ENCODE measurements at places on chromosomes 1 and 21.

DNA sequence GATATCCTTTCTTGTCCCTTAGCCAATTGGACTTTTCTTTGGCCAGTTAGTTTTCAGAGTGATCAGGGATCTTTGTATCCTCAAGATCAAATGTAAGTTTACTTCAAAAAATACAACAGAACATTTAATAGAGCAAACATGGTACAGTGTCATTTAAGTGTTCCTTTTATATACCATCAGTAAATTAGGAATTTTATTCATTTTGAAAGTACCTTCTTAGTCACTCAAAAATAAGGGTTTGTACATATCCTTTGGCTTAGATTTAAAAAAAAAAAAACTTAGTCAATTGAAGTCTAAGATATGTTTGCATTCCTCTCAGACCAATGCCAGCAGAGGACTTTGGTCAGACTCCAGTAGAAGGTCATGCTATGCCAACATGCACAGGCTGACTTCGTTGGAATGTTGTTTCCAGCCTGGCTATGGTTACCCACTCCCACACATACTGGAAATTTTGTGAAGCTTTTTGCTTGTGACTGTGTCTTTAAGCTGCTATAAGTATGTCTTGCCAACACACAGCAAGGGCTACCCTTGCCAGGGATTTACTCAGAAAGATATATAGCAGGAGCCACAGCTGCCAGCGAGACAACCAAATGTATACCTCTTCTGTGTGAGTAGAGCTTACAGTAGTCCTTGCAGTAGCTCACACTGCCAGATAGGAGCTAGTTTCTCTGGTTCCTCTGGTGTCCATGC lies 81.5 kb upstream of the LRIF1 start:
- no peak for DNase-seq

GRCh38 chr1:198623752-198624647 lies 14.8 kb upstream of the PTPRC start:
- no peak for DNase-seq

GRCh38 chr1:61337441-61337951 lies 255.1 kb downstream of the NFIA start:
- no peak for DNase-seq

DNA sequence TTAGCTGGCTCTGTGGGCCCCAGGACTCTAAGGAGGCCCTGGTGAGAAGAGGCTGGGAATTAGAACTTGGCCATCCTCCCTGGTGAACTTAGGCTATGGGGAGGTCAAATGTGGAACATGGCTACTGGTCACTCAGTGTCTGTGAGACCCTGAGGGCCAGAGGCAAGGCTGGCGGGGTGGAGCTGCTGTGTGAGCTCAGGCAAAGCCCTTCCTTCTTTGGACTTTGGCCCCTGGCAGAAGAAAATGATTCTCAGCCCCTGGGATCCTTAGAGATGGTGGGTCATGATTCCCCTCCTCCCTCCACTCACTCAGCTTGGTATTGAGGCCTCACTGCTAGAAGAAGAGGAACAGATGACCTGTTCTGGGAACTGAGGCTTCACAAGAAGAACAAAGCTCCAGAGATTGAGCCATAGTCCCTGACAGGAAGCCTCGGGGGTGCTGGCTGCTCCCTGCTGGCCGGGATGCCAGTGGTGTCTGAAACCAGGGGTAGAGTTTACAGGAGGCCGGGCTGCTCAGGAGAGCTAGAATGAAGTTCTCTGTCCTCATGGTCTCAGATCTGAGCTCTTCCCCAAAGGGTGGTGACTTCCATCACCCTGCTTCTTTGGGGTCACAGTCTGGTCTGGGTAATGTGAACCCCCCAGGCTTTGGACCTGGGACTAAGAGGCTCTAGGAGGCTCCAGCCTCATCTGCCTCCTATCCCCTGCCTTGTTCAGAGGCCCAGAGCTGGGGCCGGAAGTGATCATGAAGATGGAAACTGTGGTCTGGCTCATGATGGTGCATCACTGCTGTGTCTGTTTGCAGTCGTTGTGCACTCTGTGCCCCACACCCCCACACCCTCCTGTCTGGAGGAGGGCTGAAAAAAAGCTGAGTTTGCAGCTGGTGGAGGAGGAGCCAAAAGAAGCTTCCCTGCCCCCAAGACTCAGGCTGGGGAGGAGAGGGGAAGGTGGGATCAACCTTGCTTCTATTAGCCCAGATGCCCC lies 905 bp downstream of the BTBD19 start:
- no peak for DNase-seq

DNA sequence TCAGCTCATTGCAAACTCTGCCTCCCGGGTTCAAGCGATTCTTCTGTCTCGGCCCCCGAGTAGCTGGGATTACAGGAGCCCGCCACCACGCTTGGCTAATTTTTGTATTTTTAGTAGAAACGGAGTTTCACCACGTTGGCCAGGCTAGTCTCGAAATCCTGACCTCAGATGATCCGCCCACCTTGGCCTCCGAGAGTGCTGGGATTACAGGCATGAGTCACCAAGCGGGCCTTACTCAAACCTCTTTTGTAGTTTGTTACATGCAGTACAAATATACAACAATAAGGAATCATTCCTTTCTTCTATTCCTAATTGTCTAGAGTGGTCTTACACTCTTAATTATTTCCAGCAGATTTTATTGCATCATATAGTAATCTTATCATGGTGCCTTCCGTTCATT lies 16.6 kb downstream of the SPATA17 start:
- DNase-seq, result no peak

GRCh38 chr1:31266547-31266946 lies 26.9 kb upstream of the NKAIN1 start:
- no peak for DNase-seq

DNA sequence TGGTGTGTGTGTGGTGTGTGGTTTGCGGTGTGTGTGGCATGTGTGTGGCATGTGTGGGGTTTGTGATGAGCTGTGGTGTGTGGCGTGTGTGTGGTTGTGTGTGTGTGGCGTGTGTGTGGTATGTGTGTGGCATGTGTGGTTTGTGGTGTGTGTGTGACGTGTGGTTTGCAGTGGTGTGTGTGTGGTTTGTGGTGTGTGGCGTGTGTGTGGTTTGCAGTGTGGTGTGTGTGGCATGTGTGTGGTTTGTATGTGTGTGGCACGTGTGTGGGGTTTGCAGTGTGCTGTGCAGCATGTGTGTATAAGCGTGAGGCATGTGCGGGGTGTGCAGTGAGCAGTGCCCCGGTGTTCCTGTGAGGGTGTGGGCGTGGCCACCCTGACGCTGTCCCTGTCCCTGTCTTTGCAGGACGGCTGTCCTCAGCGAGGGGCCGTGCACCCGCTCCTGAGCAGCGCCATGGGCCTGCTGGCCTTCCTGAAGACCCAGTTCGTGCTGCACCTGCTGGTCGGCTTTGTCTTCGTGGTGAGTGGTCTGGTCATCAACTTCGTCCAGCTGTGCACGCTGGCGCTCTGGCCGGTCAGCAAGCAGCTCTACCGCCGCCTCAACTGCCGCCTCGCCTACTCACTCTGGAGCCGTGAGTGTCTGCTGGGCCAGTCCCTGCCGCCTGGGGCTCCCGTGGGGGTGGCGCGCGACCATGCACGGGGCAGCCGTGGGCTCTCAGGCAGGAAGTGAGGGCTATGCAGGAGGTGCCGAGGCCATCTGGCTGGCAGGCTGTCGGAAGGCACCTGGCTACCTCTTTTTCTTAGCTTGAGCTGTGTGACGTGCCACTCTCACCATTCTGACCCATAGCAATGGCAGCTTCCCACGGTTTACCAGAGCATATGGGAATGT lies 52.6 kb upstream of the TRAPPC10 start:
- peak; percentile 42 for DNase-seq

DNA sequence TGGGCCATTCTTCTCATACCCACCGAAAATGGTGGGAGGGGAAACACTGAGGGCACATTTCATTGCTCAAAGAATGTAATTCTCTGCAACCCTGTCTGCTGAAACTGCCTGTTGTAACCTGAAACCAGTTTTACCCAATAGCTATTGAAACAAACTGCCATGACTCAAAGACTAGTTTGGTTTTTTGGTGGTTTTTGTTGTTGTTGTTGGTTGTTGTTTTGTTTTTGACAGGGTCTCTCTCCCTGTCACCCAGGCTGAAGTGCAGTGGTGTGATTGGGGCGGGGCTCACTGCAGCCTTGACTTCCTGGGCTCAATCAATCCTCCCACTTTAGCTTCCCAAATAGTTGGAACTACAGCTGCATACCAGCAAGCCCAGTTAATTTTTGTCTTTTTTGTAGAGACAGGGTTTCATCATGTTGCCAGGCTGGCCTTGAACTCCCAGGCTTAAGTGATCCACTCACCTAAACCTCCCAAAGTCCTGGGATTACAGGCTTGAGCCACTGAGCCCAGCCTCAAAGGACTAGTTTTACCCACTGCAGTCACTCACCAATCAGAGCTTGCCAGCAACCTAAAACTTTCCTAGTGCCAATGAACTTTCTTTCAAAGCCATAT lies 2.1 kb upstream of the IPP start:
- no peak for DNase-seq

GRCh38 chr1:179178950-179179349 lies 50.5 kb downstream of the ABL2 start:
- no peak for DNase-seq

DNA sequence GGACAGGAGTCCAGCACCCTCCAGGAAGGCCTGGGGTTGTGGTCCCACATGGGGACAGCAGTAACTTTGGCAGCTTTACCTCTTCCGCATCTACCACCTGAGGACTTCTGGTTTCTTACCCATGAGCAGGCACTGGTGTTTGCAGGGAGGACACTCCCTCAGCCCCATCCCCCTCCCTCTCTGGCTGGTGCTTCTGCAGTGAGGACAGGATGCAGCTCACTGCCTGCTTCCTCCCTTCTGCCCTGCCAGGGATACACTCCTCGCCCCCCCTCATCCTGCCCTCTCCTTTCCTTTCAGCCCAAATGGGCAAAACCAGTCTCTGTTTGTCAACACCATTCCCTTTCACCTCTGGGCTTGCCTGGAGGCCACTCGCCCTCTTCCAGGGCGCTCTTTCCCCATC lies 62.4 kb downstream of the KIRREL1 start:
- DNase-seq, result no peak

- DNase-seq, result no peak
Observed at GRCh38 chr1:18085387-18086074, 22.1 kb upstream of the IGSF21 start.

DNA sequence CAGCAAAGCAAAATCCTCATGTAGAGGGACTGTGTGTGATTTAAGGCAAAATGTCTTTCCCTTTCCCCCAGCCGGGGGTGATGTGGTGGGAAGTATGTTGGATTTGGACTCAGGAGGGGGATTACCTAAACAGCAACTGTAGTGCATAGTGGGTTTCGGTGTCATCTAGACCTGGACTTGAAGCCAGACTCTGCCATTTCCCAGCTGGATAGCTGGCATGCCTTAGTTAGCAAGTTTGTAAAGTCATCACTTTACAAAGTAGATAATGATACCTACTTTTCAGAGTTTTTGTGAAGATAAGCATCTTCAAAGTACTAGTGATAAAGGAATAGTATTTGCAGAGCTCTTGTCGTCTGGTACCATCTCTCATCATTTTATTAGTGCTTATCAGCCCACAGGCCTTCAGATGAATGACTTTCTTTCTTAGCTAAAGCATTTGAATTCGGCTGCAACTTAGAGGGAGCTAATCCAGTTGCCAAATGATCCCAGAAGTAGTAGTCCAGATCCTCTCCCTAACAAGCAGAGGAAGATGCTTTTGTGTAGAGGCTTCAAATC lies 56.2 kb upstream of the ROR1 start:
- DNase-seq, result no peak

DNA sequence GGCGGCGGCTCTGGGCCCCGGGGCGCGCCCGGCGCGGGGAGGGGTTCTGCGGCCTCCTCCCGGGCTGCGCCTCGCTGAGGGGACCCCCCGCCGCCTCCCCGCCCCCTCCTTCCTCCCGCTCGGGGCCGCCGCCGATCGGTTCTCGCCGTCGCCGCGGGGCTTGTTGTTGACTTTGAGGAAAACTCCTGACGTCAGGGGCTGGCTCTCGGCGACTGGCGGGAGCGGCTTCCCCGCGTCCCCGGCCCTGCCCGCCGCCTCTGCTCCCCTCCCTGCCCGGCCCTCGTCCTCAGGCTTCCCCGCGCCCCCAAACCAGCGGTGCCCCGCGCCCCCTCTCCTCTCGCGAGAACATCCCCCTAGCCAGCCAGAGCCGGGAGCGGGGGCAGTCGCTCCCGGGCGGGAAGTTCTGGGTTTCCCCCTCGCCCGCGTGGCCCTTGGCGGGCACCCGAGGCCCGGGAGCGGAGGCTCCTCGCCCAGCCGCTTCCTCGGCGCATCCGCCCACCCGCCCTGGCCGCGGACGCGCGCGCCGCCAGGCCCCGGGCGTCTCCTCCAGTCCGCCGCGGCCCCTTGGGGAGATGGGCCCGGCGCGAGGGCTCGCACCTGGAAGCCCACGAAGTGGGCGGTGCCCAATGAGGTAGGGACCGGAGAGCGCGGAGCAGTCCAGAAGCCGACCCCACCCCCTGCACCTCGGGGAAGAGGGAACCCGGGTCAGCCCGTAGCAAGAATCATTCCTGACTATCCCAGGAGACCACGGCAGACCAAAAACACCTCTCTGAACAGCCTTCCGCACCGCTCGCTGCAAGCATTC lies 611 bp upstream of the AKT3 start:
- DNase-seq, result peak; percentile 85

DNA sequence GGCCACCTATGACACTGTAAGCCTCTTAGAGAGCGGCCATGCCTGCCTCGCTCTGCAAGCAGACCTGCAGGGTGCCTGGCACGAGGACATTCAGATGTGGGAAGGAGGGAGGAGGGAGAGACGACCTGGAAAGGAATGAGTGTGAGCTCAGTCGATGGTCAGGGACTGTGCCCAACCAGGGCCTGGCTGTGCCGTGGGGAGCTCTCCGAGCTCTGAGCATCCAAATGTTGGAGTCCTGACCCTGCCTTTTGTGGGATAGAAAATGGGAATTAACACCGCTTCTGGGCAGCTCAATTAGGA lies 7.3 kb downstream of the CSTB start:
- DNase-seq, result no peak

GRCh38 chr1:26482921-26483320 lies 10.7 kb downstream of the HMGN2 start:
- DNase-seq, result no peak

DNA sequence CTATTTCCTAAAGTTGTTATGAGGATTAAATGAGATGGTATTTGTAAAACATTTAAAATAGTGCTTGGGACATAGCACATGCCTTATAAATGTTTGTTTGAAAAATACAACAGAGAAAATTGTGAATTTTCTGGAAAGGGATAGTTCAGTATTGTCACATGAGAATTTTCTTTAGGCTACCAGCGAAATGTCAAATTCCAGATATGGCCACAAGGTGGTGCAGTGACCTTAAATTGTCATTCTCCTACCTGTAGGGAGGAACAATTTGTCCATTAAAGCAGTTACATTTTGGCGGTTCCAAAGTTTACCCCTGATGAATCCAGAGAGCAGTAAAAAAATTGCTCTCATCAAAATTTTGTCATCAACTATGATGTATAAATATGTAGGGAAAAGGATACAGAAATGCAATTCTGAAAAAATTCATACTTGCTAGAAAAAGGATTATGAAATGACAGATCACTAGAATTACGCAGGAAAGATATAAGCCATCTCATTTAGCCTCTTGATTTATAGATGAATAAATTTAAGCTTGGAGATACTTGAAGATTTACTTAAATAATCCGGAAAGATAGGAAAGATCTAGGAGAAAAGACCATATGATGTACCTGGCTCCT lies 50.2 kb upstream of the TSHB start:
- peak; percentile 70 for DNase-seq

DNA sequence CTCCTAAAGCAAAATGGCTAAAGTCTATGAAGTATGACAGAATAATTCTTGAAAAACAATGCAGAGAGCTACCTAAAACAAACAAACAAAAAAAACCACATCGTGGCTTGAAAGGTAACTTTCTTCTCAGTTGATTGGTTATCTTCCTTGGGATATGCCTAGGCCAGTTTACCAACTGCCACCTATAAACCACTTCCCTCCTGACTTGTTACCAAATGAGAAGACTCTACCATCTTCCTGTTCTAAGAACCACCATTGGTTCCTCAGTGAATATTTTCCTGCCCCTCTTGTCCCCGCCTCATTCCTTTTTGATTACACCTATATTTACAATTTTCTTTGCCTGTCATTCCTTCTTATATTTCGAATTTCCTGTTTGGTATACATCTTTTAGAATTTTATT lies 336.6 kb downstream of the SIPA1L2 start:
- no peak for DNase-seq
